ENCODE measurements at places on chromosomes 16 and 17.
A peak's percentile ranks its signal among the peaks of the same experiment; 100 is the strongest.

DNA sequence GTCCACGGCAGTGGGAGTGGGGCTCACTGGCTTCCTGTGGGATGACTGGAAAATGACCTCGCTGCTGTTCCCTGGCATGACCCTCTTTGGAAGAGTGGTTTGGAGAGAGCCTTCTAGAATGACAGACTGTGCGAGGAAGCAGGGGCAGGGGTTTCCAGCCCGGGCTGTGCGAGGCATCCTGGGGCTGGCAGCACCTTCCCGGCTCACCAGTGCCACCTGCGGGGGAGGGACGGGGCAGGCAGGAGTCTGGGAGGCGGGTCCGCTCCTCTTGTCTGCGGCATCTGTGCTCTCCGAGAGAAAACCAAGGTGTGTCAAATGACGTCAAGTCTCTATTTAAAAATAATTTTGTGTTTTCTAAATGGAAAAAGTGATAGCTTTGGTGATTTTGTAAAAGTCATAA is 7.8 kb upstream of the RNF213 start:
- DNase-seq: no peak

- DNase-seq: no peak
These were observed 22.1 kb downstream of the SOX8 start for GRCh38 chr16:1003391-1004347.

DNA sequence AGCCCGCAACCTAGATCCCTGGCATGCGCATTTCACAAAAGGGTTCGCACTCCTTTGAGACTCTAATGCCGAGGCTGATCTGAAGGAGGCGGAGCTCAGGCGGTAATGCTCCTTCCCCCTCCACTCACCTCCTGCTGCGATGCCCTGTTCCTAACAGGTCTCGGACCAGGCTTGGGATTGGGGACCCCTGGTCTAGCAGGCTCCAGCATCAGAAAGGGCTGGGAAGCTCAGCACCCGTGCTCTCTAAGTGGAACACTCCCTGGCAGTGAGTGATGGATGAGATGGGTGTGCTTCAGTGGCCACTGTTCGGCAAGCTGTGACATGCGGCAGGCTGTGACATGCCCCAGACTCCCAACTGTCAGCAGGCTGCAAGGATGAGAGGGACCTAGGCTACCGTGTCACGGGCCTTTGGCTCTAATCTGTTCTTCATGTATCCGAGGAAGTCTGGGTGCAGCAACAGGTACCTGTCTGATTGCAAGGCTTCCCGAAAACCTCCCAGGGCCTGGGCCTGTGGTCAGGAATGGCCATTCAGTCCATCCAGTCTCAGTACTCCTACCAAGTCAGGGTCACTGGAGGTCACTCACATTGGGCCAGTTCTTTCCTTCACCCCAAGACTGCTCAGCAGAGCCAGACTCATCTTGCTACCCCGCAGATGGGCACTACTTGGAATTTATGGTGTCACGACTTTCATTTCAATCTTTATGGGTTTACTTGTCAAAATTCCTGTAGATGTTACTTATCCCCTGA is 1.3 kb upstream of the ST6GALNAC2 start:
- DNase-seq: no peak

- no peak for DNase-seq
These were observed 8.8 kb downstream of the FAAP100 start for GRCh38 chr17:81543339-81543675.

DNA sequence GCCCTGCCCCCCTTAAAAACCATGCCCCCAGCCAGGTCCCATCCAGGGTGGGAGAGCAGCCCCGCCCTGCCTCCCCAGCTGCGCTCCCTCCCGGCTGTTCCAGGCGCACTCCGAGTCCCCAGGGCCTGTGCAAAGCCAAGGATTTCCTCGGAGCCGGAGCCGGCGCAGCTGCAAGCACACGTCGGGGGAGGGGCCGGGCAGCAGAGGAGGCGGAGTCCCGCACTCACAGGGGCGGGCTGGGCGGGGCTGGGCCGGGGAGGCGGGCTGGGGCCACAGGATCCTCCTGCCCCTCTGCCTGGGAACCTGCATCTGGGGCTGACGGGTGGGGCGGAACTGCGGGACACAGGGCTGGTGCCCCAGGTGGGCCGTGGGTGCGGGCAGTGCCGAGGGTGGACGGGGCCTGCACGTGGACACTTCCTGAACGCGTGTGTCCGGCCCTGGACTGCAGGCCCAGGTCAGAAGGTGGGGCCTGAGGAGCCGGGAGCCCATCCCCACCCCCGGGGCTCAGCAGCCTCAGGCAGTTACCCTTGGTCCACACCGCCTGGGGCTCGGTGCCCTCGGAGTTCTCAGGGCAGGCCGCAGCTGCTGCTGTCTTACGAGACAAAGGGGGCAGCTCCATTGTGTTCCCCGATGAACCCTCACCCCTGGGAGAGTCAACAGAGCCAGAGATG is 24.0 kb upstream of the SSTR5 start:
- DNase-seq: no peak

- no peak for DNase-seq
These were observed 480 bp downstream of the TSR3 start for GRCh38 chr16:1351215-1351581.

- DNase-seq: no peak
These were observed 33.2 kb downstream of the TUBD1 start for GRCh38 chr17:59859444-59860025.

DNA sequence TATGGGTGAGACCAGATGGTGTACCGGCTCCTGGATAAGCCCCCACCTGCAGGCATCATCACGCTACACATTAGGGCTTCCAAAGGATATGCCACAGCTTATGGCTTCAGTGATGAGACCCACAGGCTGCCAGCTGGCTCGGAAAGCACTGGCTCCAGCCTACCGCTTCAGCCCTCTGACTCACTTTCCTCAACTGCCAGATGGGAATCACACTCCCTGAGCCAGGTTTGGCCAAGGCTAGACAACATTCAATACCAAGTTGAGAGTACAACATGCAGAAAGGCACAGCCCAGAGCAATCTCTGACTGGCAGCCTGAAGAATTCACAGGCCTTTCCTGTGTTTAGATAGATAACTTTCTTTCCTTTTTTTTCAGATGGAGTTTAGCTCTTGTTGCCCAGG is 10.3 kb downstream of the CENPV start:
- DNase-seq: no peak

DNA sequence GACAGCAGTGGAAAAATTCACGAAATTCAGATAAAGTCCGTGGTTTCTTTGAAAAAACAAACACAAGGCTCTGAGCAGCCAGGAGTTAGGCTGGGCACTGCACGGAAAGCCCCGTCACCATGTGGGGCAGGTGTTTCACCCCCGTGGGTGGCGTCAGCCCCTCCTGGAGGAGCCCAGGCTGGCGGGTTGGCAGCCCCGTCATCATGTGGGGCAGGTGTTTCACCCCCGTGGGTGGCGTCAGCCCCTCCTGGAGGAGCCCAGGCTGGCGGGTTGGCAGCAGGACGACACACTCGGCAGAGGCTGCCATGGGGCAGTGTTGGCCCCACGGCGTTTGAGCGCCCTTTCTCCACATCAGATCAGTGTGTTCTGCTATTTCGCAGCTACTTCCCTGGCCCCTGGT is 38.1 kb downstream of the ACSF3 start:
- no peak for DNase-seq

- DNase-seq: no peak
These were observed 6.5 kb downstream of the MARF1 start for GRCh38 chr16:15636392-15636873.

DNA sequence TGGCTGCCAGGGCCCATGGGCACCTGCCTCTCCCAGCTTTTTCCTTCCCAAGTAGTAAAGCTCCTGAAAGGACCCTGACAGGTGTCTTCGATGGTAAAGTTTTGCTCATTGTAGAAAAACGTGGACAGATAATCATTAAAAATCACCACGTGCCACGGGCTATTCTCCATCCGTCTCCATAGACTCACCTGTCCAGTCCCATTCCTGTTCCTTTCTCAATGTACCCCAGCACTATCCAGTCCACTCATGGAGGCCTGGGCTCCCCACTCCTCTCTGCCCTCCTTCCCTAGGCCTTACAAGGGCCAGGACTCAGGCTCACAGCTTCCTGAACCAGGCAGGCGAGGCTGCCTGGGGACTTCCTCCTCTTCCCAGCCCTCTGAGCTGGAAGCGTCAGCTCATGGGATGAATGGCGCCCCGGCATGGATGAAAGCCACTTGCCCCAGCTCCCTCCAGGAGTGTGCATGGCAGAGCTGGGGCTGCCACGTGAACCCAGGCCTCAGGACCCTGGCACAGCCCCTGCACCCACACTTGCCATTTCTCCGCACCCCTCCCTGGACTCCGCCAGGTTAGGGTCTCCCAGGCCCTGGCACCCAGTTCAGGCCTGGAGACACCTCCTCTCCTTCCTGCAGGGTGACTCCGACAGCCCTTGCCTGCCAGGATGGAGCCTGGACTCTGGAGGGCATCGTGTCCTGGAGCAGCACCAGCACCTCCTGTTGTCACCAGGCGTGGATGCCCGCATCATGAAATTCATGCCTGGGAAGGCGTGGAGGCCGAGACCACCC is 8.8 kb downstream of the CTRB1 start:
- no peak for DNase-seq

GRCh38 chr16:84370723-84371552 is 2.6 kb downstream of the ATP2C2 start:
- no peak for DNase-seq

DNA sequence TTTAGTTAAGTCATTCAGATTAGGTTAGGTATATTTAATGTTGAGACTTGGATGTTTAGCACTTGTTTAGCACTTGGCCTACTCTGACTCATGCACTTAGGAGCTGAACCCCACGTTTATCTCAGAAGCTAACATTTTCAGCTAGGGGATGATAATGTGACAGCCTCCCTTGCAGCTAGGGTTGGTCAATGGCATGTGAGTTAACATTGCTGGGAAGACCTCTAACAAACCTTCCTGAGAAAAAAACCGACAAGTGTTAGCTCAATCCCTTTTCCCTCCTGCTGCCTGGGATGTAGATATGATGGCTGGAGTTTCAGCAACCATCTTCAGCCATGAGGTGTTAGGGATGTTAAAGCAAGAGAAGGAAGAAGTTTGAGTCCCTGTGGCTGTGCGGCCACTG is 185.0 kb upstream of the FOXF1 start:
- no peak for DNase-seq

DNA sequence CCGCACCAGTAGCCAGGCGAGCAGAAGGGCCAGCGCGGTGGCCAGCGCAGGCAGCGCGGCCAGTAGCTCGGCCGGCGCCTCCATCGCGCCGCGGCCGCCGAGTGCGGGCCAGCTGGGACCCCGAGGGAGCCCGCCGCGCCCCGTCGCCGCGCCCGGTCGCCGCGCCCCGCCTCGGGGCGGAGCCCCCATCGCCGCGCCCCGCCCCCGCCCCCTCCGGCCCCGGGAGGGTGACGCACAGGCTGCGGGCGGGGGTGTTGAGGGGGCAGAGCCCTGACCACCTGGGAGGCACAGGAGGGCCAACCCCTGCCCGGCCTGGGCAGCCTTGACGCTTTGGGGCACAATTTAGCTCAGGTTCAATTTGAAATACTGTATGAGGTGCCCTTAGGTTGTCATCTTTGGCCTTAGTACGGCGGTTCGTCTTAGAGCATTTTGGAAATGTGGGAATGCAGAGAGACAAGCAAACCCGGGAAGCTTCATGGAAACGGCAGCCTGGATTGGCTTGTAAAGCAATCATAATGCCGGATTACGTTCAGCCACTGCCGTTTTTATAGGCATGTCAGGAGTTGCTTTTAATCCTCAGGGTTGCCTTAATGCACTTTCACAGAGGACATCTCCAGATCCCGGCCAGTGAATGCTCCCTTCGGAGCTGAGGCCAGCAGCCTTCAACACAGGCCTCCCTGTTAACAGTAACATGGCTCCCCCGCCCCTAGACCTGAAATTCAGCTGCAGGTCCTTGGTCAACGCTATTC is at the start of gene MXRA7:
Gene MXRA7, minus strand, starts transcription at position 103 of the 749 bp plus-strand sequence. Its CDS starts 19 bp downstream, at position 84.
- DNase-seq: no peak

- DNase-seq: peak; percentile 71
These were observed 33.7 kb upstream of the TNRC6C start for GRCh38 chr17:77924757-77925336.

- DNase-seq: no peak
These were observed 271.4 kb upstream of the MAF start for GRCh38 chr16:79871906-79872305.

DNA sequence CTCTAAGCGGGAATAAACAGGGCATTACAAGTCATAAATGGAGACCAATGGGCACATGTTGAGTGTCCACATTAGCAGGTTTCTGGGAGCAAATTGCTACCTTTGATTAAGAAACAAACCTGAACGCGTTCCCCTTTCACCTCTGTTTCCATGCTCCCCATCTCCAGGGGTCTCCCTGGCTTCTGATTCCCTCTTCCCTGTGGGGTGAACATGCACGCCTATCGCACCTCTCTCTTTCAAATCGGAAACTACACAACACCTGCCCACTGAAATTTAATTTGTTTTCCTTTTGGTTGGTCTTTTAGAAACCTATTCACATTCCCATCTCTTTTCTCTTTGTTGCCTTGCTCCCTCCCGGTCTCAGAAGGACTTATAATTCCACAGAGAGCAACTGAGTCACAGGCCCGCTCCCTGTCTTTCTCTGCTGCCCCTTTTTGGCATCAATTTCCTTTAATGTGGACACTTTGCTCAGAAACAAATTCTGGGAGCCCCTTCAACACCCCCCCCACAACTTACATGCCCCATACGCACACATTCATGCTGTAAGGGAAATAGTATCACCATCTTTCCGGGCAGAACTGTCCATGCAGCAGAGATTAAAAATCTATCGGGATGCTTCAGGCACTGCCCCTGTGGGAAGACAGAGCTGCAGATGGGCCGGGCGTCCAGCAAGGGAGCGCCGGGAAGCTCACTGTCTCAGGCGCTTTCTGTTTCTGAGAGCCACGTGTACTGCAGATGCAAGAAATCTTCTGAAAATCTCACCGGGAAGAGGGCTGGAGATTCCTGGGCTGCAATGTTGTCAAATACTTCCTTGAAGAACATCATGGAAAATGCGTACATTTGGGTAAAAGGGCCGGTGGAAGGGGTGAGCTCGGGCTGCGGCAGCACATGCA is 7.2 kb upstream of the FOXF1 start:
- no peak for DNase-seq

- DNase-seq: no peak
These were observed 6.3 kb downstream of the CA5A start for GRCh38 chr16:87929986-87930385.

GRCh38 chr16:15682105-15682570 is 32.1 kb downstream of the NDE1 start:
- DNase-seq: peak; percentile 25

GRCh38 chr16:7419441-7419840 is 86.8 kb downstream of the RBFOX1 start:
- DNase-seq: no peak

GRCh38 chr17:68568581-68568980 is 32.6 kb downstream of the FAM20A start:
- no peak for DNase-seq

- no peak for DNase-seq
These were observed 51.7 kb upstream of the NACA2 start for GRCh38 chr17:61642768-61643167.

GRCh38 chr17:50584749-50585148 is 24.2 kb downstream of the CACNA1G start:
- no peak for DNase-seq

- no peak for DNase-seq
These were observed 3.0 kb downstream of the SOX9 start for GRCh38 chr17:72123530-72124437.

GRCh38 chr17:81934850-81935708 is 2.0 kb downstream of the PYCR1 start:
- no peak for DNase-seq

GRCh38 chr16:85611194-85611443 is 2.0 kb upstream of the GSE1 start:
- DNase-seq: no peak

- no peak for DNase-seq
These were observed 273.9 kb upstream of the MAF start for GRCh38 chr16:79874391-79874790.
